ENCODE measurements at places on chromosomes 2 and 18.
A peak's percentile ranks its signal among the peaks of the same experiment; 100 is the strongest.

GRCh38 chr2:162072181-162072702, 1.8 kb downstream of the DPP4 start:
- peak; percentile 57 for DNase-seq

DNA sequence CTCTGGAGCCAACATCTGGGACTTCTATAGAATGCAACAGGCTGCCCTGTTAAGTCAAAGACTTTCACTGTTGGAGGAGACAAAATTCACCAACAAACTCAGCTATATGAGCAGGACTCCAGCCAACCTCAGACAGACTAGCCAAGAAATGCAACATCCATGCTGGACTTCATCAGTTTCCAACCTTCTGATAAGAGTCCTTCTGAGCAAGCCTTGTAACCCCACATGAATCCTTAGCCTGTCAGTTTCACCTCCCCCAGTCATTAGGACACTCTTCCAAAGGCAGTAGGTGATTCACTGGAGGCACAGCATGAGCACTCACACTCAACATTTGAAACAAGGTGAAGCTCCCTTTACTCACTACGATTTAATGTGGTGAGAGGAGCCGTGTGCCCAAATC, 5.8 kb downstream of the TBC1D8 start:
- DNase-seq: no peak

GRCh38 chr2:119259296-119259860, 35.7 kb downstream of the STEAP3 start:
- no peak for DNase-seq

- peak; percentile 31 for DNase-seq
Measured at GRCh38 chr18:41391616-41392595, 563.1 kb upstream of the PIK3C3 start.

DNA sequence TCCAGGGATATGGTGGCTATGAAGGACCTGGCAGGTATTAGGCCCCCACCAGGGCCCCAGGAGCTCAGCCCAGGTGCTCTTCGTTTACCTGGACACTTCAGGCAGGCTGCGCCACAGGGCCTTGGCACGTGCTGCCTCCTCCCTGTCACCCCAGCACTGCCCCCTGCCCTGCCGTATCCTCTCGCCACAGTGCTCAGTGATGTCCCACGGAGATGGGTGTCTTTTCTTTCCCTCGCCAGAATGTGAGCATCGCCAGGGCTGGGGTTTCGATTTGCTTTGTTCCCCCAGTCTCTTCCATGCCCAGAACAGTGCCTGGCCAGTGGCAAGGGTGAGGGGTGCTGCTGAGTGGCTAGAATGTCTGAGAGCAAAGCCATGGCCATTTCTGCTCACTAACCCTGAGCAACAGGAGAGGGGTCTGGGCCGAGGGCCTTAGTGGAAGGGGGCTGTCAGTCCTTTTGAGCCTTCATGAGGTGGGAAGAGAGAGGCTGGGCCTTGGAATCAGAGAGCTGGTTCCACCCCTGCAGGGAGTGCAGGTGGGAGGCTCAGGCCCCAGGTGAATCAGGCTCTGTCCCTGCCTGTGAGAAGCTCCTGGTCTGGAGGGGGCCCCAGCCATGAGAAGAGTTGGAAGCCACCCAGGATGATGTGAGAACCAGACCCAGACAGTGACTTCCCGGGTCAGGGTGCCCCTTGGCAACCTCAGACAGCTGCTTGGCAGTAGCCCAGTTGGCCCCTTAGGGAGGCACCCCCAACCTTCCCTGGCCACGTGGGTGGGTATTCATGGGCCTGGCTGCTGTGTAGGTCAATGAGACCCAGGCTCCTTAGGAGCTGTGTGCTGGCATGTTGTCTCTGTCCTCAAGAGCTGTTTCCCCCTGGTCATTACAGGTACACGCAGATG, 129.9 kb upstream of the HS6ST1 start:
- no peak for DNase-seq

- DNase-seq: no peak
Measured at GRCh38 chr2:88006912-88007439, 9.4 kb downstream of the RNU2-63P start.

- DNase-seq: no peak
Measured at GRCh38 chr2:184472481-184472880, 125.8 kb upstream of the ZNF804A start.

DNA sequence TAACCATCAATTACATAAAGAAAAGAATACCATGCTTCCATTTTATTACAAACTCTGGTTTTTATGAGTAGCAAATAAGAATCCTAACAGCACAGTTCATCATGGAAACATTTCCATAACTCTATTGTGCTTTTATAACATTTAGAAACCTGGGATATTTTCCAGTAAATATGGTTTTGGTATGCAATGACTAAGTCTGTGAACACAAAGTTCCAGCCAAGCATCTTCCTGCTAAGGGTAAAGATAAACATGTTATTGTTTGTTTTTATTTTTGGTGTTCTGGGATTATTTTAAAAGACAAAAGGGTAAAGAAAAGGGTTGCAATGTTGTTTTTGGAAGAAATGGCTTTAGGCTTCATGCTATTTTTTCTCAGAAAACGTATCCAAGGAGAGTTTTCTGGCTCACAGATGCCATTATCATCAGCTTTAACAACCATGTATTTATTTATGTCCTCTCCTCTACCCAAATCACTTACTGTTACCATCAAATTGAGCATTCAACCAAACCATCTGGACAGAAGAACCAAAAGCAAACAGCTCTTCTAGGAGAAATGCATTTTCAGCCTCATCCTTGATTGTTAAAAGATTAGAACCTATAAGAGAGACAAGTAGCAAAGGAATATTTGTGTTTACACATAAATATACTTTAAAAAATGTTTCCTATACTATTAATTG, 116.0 kb downstream of the PLA2R1 start:
- DNase-seq: no peak

GRCh38 chr2:158214431-158214830, 112.8 kb downstream of the UPP2 start:
- peak; percentile 18 for DNase-seq

- DNase-seq: no peak
Measured at GRCh38 chr2:3179208-3179607, 198.4 kb downstream of the EIPR1 start.

DNA sequence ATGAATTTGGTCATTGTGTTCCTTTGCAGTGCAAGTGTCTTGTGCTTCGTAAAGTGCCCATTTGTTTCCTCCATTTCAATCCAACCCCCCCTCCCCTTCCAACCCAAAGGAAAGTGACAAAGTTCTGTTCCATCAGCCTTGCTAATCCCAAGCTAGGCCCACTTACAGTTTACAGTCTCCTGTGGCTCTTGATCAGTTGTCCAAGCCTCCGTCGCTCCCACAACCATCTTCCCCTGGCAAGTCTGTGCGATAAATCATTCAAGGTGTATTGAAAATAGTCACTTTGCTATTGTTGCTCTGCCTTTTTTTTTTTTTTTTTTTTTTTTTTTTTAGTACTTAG, 6.5 kb downstream of the POU3F3 start:
- no peak for DNase-seq

DNA sequence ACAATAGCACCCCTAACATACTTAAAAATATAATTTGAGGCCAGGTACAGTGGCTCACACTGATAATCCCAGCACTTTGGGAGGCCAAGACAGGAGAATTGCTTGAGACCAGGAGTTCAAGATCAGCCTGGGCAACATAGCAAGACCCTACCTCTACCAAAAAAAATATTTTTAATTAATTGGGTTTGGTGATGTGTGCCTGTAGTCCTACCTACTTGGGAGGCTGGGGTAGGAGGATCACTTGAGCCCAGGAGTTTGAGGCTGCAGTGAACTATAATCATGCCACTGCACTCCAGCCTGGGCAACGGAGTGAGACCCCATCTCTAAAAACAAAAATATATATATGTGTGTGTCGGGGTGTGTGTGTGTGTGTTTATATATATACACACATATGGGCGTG, 91.3 kb downstream of the MEMO1 start:
- no peak for DNase-seq

GRCh38 chr2:70035344-70035844, 51.9 kb upstream of the PCBP1 start:
- DNase-seq: no peak

GRCh38 chr2:149070681-149071320, 32.3 kb downstream of the LYPD6B start:
- DNase-seq: no peak

GRCh38 chr2:233082222-233082930, 22.2 kb downstream of the INPP5D start:
- DNase-seq: peak; percentile 82

- no peak for DNase-seq
Measured at GRCh38 chr2:221943076-221943810, 355.6 kb downstream of the PAX3 start.

GRCh38 chr2:130776550-130776949, 21.2 kb downstream of the AMER3 start:
- DNase-seq: no peak

DNA sequence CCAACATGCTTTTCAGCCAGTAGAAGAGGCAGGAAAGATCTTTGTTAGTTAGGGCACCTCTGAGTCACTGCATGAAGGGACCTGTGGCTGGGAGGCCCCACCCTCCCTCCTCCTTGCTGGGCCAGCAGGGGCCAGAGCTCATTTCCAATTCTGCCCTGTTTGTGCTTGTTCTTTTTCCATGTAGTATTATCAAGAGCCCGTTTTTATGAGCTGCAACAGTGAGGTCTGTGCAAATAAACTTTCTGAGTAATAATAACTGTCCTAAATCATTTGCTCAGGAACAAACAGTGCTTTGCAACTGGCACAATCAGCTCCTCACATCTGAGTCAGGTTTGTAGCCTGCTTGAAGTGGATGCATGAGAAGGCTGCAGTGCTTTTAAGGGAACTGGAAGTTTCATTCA, 128.0 kb downstream of the ARL4C start:
- DNase-seq: no peak

DNA sequence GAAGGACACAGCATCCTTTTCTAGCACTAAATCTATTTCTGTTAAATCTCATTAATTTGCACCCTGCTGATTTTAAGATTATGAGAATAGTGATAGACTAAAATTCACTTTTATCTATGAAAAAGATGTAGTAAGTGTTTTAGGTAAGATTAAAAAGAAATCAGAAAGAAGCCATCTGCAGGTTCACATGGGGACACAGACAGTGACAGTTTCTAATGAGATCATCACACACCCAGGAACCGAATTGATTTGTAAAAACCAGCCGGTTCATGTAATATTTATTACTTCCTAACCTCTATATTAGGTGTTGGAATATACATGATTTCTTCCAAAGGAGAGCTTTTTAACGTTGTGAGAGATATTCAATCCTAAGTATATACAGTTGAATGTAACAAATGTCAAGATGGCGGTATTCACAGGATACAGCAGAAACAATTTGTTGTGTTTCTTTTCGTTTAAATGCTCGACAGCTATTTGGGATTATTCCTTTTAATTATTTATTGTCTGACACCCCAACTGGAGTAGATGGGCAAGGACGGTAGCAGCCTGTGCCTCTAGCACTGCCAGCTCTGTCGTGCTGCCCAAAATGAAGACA, 223.4 kb downstream of the CCDC102B start:
- DNase-seq: no peak

DNA sequence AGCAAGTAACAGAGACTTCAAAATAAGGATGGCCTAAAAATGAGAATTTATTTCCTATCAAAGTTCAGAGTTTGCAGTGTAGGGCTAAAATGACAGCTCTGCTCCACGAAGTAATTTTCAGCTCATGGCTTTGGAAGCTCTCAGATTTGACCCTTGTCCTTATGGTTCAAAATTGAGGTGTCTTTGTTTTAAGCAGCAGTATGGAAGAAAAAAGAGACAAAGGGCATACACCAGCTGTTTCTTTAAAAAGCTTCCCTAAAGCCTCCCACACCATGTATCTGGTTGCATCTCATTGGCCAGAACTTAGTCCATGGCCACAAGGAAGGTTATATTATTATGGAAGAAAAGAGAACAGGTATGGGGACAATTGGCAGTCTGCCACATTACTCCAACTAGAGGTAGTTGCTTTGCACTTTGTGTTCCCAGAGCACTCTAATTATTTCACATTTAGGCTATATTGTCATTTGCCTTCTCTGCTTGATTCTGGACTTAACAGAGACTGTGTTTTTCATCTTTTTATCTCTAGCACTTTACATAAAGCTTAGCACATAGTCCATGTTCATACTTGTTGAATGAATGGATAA, 180.4 kb downstream of the MCFD2 start:
- no peak for DNase-seq

DNA sequence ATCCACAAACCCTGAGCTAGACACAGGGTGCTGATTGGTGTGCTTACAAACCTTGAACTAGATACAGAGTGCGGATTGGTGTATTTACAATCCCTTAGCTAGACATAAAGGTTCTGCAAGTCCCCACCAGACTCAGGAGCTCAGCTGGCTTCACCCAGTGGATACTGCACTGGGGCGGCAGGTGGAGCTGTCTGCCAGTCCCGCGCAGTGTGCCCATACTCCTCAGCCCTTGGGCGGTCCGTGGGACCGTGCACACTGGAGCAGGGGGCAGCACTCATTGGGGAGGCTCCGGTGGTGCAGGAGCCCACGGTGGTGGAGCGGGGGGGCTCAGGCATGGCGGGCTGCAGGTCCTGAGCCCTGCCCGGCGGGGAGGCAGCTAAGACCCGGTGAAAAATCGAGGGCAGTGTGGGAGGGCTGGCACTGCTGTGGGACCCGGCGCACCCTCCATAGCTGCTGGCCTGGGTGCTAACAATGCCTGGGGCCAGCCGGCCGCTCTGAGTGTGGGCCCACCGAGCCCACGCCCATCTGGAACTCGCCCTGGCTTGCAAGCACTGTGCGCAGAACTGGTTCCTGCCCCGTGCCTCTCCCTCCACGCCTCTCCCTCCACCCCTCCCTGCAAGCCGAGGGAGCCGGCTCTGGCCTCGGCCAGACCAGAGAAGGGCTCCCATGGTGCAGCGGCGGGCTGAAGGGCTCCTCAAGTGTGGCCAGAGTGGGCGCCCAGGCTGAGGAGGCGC, 75.6 kb downstream of the MOB4 start:
- DNase-seq: no peak

DNA sequence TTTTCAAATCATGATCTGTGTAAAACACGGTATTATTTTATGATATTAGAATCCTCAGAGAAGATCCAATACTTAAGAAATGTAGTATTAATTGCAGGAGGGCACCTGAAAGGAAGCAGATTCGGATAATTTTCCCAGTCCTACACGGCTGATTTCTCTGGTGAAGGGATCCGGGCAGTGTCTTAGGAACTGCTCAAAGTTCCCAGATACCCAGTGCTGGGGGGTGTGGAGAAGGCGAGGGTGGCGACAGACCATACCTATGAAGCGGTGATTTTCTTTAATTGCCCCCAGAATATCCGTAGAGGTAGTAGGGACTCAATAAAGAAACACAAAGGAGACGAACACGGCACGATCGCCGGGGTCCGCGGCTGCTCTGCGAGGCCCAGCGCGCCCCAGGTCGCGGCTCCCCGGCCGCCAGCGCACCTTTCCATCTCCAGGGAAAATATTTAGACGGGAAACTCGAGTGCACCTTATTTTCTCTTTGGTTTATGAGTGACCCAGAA, 1.4 kb upstream of the SOX11 start:
- no peak for DNase-seq

DNA sequence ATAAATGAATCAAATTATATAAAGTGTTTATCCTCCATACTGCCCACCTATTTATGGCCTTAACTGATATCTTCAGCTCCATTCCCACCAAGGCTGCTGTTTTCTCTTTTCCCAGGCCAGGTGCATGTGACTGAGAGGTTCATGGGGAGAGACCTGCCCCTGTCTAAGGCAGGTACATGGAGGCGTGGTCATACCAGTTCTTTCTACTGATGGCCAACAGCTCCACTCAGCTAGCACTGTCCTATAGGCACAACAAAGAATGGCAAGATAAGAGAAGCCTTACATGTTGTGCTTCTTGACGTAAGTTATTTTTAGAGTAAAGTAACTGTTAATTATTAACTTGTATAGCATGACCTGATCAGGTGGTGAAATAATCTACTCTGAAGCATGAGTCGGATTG, 16.8 kb downstream of the AKAIN1 start:
- no peak for DNase-seq

GRCh38 chr18:60232541-60232940, 140.0 kb downstream of the MC4R start:
- DNase-seq: no peak
